ENCODE measurements at places on chromosomes 2 and 18.

- DNase-seq: no peak
These were observed 80.2 kb downstream of the NEB start for GRCh38 chr2:151654085-151654484.

DNA sequence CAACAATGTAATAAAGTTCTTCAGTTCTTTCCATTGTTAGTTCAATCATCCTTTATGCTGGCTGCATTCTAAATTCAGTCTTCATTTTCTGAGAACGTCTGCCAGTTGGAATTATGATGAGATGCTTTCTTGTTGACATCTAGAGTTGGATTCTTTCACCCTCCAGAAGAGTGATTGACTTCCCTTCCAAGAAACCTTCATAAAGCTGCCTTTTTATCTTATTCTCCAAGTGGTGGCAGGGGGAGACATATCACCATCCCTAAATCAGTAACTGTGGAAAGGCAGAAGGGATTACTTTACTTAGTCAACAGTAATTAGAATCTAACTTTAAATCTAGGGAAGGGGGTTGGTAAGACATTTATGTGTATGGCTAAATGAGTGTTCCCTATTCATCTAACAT, 86.8 kb upstream of the GULP1 start:
- no peak for DNase-seq

- no peak for DNase-seq
These were observed 7.0 kb downstream of the USP34 start for GRCh38 chr2:61463769-61464475.

GRCh38 chr2:25055376-25055920, 13.6 kb downstream of the EFR3B start:
- DNase-seq: no peak

- DNase-seq: no peak
These were observed 7.4 kb downstream of the MRPL30 start for GRCh38 chr2:99188357-99188756.

GRCh38 chr2:159214325-159214865, 72.1 kb downstream of the WDSUB1 start:
- DNase-seq: no peak

GRCh38 chr2:7118606-7119131, 201.5 kb downstream of the RNF144A start:
- no peak for DNase-seq

GRCh38 chr18:9417073-9417851, 58.1 kb upstream of the RALBP1 start:
- no peak for DNase-seq

GRCh38 chr2:60053791-60054190, 499.7 kb downstream of the BCL11A start:
- DNase-seq: no peak

GRCh38 chr18:29378651-29379136, 1201.8 kb upstream of the CDH2 start:
- no peak for DNase-seq

DNA sequence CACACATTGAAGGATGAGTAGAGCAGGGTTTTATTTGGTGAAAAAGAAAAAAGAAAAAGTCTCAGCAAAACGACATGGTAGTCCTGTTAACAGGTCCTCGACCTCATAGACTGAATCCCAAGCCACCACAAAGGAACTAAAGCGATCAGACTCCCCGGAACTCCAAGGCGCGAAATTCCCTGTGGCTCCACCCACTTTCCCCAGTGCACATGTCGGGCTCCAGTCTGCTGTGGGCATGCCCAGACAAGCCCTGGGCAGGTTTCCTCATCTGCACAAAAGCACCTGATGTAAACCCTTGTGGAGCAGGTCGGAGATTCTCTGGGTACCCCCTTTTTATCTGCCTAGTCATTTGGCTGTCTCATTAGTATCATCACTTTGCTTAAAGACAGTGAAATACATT, 170.7 kb upstream of the FSIP2 start:
- DNase-seq: no peak

Measured in left lobe of liver (tissue), 2 donors.